ENCODE measurements at places on chromosomes 2 and 18.

DNA sequence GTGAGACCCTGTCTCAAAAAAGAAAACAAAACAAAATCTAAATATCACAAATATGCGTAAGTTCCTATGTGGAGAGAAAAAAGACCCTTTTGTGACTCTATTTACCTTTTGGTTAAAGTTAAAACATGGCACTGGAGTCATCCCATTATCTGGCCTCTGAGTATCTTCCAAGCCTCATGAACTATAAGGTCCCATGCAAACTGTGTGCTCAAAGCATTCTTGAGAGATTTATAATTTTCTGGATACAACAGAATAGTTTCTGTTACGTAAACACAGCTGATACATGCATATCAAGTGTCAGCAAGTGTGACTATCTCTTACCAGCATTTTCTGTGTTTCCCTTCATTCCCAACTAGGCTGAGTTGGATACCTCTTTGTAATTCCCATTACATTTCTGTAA is 8.8 kb upstream of the NOSTRIN start:
- no peak for DNase-seq

DNA sequence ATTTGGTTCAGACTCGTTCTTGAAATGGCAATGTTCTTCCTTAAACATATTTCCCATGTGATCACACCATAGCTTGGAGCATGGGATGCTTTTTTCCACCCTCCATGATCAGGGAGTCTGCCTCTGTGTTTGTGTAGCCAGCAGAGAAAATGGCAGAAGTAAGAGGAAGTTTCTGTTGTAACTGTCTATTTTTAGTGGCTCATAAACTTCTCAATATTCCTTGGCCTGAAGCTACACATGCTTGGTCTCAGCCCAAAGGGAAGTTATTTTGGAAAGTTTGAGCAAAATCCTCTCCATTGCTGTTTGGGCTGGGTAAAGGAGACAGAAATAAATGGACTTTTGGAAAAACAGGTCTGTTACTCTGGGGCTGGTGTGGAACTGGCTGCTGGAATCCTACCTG is 33.4 kb upstream of the ITGA6 start:
- DNase-seq = no peak

GRCh38 chr18:40179729-40180461 is 1775.1 kb upstream of the PIK3C3 start:
- DNase-seq = no peak

DNA sequence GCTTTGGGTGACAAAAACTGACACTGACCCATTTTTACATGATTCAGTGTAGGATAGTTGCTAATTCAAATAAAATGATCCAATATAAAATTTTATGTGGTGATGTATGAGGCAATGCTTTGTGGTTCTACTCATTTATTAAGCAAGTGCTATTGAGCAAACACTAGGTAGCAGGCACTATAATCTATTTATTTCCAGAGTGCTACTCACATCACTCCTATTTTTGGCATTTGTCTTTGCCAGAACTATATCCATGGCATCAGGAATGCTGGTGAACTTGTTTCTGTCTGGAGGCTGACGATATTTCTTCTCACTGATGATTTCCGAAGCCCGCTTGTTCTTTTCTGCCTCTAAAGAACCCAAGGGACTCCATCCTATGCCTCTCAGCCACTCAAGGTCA is 84.3 kb downstream of the NEB start:
- DNase-seq = no peak

DNA sequence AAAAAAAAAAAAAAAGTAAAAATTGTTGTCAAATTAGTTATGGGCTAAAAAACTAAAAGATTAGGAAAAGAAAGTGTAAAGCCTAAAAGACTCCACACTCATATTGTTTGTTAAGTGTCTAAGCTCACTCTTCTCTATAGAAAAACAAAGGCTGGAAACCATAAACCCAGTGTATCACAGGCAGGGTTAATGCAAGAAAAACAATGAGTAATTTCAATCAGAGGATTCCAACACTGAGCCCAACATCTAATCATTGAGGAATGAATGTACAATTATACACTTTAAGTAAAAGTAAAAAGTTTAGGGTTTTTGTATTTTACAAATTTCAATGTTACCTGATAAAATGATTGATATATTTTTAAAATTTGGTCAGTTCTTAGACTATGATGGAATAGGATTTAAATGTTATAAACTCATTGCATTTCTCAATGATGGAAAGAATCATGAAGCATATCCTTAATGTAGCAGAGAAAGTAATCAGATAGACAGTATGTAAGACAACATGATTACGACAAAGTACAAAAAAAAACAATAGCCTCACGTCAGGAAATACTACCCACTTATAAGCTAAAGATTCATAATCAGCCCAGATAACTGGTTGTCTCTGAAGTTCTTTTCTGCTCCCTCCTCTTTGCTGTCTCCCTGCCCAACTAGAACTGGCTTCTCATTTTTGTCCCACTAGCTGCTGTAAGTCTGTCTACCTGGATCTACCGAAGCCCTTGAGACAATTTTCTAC is 44.5 kb upstream of the SP3 start:
- no peak for DNase-seq

GRCh38 chr2:203077451-203077850 is 62.8 kb downstream of the NBEAL1 start:
- no peak for DNase-seq

DNA sequence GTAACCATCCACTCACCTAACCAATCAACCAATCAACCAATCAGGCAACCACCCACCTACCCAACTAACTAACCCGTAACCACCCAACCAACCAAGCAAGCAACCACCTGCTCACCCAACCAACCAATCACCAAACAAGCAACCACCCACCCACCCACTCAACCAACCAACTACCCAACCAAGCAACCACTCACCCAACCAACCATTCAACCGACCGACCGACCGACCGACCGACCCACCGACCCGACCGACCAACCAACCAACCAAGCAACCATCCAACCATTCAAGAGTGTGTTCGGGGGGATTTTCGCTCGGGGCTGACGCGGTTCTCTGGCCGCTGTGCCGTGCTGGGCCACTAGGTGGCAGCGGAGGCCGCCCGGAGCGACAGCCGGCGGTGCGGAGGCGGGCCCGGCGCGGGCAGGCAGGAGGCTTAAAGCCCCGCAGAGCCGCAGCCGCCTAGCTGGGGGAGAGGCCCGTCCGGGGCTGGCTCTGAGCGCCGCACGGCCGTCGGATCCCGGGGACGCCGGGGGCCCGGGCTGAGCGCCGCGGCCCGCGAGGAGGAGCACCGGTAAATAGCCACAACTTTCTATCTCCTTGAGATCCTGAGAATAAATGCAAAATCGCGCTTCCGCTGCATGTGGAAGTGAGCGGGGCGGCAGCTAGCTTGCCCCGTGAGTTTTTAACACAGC is at the start of gene MC5R:
TSS of gene MC5R (plus strand) at position 443 of the 689 bp plus-strand sequence. CDS start 1,617 bp downstream, outside the sequence.
- peak; percentile 38 for DNase-seq

DNA sequence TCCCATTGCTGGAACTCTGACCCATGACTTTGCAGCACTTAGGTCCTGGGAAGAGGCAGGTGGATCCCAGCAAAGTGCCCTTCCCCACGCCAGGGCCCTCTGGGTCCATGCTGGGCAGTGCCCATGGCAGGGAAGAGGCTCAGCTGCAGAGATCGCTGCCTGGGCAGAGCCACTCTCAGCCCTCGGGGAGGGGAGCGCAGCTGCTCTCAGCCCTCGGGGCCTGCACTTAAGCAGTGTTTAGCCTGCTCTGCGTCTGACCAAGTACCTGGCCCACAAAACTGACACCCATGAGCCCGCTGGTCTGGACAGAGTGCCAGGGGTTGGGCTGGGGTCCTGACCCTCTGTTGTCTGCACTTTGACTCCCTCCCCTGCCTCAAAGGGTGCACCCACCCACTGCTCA is 46.3 kb downstream of the AQP12A start:
- no peak for DNase-seq

GRCh38 chr2:229422063-229422462 is 151.0 kb upstream of the PID1 start:
- no peak for DNase-seq

GRCh38 chr2:161112908-161113307 is 47.3 kb upstream of the TANK start:
- no peak for DNase-seq

GRCh38 chr2:240435457-240435947 is at the start of gene GPC1:
Gene GPC1, plus strand, starts transcription at chr2:240435663. Its CDS starts 256 bp downstream, at chr2:240435919.
- DNase-seq = peak; percentile 77
